ENCODE measurements at places on chromosomes 2 and 18.

DNA sequence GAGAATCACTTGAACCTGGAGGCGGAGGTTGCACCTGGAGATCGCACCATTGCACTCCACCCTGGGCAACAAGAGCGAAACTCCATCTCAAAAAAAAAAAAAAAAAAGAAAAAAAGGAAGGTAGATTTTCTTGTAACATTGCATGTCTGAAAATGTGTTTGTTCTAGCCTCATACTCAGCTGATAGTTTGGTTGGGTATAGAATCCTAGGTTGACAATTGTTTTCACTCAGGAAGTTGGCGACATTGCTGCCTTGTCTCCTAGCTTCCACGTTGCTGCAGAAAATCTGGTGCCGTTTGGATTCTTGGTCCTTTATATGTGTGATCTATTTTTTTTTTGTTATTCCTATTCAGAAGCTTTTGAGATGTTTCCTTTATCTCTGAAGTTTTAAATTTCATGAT, 4.7 kb downstream of the ING5 start:
- no peak for DNase-seq

GRCh38 chr2:140804700-140805260, 1326.0 kb downstream of the LRP1B start:
- no peak for DNase-seq

GRCh38 chr2:2845267-2845666, 514.2 kb upstream of the MYT1L start:
- no peak for DNase-seq

DNA sequence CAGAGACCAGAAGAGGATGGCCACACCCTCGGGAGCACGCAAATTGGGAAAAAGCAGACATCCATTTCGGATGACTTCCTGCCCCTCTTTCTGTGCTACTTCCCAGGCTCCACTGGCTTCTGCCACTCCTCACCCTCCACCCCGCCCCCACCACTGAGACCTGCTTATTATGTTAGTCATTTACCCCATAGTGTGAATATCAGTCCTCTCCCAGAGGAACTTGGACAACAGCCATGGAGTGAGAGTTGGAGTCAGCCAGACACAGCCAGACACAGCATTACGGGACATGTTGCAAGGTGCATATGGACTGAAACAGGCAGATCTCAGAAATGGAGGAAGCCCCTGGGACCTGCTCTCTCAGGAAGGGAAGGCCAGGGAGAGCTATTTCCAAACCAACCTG, 51.8 kb downstream of the CTIF start:
- DNase-seq: no peak

DNA sequence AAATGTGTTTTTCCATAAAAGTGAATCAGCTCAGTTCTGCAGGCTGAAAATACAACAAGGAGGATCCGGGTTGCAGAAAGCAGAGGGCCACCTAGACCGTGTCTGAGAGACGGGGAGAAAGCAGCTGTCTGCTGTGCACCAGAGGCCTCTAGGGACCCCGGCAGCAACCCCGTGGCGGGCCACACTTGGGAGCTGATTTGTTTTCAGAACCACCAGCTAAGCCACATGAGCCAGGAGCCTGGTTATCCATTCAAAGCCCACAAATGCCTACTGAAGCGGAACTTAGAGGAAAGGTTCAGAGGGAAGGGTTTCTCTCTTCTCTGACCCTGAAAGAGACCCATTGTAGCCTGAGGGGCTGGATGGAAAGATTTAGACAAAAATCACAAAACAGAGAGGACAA, 28.4 kb upstream of the ID2 start:
- no peak for DNase-seq

DNA sequence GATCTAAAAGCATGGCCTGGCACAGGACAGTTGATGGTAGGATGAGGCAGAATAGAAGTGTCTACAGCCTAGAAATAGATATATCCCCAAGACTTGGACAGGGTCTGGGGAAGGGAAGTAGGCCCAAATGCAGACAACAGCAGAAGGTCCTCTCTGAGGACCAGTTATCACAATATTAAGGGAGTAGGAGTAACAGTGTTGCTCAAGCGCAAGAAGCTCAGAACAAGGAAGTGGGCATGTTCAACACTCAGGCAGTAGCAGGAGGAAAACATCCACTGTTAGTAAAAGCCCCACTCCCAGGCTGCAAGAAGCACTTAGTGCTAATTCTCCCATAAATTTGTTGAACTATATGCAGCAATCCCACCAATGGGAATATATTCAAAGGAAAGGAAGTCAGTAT, 314.7 kb downstream of the METTL4 start:
- DNase-seq: no peak

DNA sequence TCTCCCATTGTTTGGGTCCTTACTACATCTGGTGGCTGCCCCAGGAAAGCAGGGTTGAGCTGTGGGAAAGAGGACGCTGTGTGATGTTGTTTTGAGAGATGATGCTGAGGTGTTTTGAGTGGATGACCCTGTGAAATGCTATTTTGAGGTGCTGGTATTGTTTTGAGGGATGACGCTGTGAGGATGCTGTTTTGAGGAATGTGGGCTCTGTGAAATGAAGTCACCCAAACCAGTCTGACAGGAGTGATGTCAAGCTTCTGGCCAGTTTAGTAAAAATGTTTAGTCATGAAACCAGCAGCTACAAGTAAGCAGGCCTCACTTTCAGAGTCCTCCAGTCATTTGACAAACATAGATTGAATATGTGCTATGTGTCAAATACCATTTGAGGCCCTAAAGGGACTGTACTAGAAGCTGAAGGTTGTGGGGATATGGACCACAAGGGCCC, 16.1 kb upstream of the PUM2 start:
- DNase-seq: no peak

GRCh38 chr2:135798762-135799161, 38.2 kb downstream of the LCT start:
- DNase-seq: no peak

DNA sequence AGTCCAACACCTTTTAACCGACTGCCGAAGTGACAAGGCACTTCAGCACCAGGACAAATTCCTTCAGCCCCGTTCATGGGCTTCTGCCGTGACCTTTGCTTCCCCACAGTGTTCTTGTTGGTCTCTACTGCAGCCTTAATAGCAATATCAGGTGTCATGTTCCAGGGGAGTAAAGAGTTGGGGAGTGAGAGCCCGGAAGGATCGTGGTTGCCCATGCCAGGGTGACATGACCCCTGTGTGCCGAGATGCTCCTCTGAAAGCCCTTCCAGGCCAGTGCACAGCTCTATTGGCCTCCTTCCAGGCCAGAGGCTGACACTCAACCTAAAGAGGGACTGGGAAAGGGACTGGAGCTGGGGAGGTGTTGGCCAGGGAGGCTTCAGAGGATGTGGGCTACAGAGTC, 279.2 kb downstream of the CYRIA start:
- DNase-seq: no peak

DNA sequence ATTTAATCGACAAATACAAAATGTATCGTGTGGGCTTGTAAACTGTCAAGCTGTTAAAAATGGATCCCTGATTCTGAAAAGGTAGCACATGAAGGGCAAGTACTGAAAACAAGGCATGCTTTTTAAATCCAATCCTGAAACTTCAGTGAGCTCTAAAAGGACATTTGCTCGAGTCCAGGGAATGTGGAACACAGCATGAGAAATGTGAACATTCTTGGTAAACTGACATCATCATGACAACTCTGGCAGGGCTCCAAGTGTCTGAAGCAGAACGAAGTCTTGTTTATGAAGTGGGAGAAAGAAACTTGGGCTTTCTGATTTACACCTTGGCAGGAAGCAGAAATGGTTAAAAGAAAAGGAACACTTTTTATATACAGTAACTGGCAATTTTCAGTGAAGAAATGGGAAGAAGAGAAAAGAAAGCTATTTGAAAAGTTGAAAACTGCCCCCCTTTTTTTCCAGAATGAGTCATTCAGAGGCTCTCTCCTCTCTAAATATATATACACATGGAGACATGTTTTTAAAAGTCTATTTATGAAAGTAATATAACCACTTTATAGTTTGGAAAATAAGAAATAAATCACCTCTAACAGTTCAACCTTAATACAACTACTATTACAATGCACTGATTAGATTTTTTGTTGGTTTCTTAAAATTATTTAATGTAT, 120.8 kb downstream of the GAREM1 start:
- DNase-seq: no peak

GRCh38 chr2:9207641-9208311, 1.2 kb downstream of the ASAP2 start:
- DNase-seq: no peak

DNA sequence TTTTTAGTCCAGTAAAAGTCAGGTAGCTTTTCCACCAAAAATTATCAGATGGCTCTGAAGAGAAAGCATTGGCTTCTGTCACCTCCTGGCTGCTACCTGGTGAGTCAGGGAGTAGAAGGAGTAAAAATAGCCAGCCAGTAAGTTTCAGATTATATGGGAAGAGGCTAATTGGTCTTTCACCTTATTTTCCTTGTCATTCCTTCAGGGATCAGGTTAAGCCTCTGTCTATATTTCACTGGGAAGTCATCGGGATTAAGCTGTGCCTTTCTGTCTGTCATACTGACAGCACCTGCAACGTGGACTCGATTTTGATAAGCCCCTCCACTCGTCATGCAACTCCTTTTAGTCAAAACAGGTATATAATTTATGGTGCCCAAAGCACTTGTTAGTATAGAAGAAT, 380.7 kb upstream of the CELF4 start:
- DNase-seq: no peak

- no peak for DNase-seq
Observed at GRCh38 chr2:105990624-105991023, 203.5 kb downstream of the UXS1 start.

DNA sequence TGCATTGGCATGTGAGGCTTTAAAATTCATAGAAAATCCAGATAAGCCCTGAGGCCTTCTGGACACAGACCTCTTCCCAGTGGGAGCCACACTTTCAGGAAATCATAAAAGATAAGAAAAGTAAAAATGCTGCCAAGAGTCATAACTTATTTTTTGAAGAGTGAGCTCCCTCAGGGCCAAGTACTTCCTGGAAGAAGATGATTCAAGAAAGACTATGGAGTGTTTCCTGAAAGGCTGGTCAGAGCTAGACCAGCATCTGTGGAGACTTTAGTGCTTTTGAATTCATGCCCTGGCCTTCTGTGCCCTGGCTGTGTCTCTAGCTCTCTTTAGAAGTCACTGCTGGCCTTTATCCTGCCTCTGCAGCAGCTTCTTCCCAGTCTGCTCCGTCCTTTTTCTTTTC, 6.4 kb upstream of the XDH start:
- no peak for DNase-seq

Measured in T-cell (primary cell).